ENCODE measurements at places on chromosomes 11 and 22. TPM values are rescaled to one million over a fixed set of nuclear protein-coding genes. Genes with fewer than 3 reads are reported as not detected.

Gene TTC36
- total RNA-seq, result 1.6 TPM

Gene BATF2
- 0.35 TPM for total RNA-seq

DNA sequence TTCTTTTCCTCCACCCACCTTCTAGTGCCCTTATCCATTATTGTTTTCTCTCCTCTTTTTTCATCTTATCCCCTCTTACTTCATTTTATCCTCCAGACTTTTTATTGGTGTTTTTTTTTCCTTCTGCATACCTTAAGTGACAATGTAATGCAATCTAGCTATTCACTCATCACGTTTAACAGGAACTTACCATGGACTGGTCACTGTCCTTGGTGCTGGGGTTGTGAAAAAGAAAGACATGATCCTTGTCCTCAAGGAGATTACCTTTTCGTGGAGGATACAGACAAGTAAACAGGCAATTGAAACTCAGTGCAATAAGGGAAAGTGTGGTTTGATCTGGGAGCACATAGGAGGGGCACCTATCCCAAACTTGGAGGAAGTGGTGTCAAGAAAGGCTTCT, 20.7 kb downstream of the SYT9 start:
- no peak for DNase-seq

DNA sequence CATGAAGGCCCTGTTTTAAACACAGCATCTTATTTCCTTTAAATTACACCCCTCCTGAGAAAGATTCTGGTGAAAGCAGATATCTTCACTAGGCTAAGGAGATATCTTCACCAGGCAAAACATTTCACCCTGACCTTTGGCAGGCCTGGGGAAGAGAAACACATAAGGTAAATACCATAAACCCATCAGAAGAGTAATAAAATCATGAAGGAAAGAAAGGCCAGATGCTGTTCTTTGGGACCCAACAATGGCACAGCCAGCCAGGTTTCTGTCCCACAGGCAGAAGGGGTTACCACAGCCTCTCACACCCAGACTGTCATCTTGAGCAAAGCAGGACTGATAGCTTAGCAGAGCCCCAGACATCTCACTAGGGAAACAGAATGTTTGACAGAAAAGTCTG, 125.4 kb downstream of the CCDC34 start:
- DNase-seq, result no peak

DNA sequence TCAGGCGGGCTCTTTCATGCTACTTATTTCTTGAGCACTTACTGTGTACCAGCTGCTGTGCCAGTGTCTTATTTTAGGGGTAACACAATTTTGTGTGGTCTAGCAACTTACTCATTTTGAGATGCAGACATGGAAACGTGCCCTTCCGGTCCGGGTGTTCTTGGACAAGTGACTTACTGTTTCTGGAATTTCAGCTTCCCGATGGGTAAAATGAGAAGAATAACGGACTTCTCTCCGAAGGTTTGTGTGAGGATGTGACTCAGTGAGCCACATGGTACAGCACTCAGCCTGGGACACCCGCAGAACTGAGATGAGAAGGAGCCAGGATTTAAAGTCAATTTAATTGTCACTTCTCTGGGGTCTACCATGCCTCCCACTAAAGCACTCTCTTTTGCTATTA, 114.5 kb upstream of the SYT13 start:
- DNase-seq, result no peak

GRCh38 chr22:17343766-17344165, 25.5 kb upstream of the CECR2 start:
- no peak for DNase-seq

DNA sequence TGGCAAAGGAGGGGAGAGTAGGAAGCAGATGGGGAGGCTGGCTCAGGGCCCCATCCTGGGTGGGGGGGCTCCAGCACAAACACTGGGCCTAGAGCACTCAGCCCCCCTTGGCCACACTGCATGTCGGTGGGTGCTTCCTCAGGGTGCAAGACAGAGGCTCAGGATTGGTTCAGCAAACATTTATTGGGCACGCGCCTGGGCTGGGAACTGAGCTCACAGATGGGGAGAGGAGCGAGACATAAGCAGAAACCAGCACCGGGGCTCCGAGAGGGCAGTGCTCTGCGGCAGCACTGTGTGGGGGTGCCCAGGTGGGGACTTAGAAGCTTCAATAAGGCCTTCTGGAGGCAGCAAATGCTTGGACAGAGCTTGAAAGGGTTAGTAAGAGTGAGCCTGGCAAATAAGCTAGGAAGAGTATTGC, 12.1 kb upstream of the EHD1 start:
- DNase-seq, result no peak

DNA sequence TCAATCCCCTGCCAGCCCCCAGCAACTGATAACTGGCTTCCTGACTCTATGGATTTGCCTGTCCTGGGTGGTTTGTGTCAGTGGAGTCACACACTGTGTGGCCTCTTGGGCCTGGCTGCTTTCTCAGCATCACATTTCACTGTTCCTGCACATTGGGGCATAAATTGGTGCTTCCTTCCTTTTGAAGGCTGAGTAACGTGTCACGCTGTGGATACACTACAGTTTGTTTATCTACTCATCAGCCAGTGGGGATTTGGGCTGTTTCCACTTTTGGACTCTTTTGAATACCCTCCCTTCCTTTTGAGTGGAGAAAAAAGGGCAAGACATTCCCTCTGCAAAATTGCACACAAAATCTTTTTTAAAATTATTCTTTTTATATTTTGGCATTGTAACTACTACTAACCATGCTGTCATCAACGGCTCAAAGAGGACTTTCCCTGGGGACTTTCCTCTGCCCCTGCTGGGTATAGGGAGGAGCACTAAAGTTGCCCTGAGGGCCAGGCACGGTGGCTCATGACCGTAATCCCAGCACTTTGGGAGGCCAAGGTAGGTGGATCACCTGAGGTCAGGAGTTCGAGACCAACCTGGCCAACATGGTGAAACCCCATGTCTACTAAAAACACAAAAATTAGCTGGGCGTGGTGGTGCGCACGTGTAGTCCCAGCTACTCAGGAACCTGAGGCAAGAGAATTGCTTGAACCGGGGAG, 7.8 kb upstream of the CELSR1 start:
- no peak for DNase-seq

- no peak for DNase-seq
Measured at GRCh38 chr22:46180370-46181137, 30.2 kb downstream of the PPARA start.

All from epithelial cell of proximal tubule (primary cell).